AG08396 (cell line): ENCODE measurements at places on chromosomes 6 and 20.

GRCh38 chr6:77036400-77036799 is 426.9 kb downstream of the HTR1B start:
- no peak for DNase-seq

- peak; percentile 75 for DNase-seq
These were observed 32.5 kb downstream of the MGME1 start for GRCh38 chr20:18001131-18001921.

DNA sequence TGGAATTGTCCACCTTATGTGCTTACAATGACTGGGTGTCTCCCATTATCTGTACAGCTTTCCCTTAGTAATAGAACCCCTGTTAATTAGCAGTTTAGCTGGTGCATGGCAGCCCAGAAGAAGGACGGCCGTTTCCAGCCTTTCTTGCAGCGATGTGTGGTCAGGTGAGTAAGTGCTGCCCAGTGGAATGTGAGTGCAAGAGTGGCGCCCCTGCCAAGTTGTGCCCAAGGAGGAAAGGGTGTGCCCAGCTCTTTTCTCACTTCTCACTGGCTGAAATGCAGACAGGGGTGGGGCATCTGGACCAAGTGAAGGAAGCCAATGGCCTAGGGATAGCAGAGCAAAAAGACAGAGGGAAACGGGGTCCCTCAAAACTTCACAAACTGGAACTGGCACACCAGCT is 296.8 kb downstream of the PREX1 start:
- no peak for DNase-seq

- DNase-seq, result no peak
These were observed 1235.4 kb upstream of the GJE1 start for GRCh38 chr6:140897349-140897748.
